Stimulated activated CD4-positive, alpha-beta T cell treated with anti-CD3 and anti-CD28 coated beads, Interleukin-12 subunit alpha, Interleukin-12 subunit beta, amount 100 ng/mL, for 24 hours (primary cell): ENCODE measurements at places on chromosomes 7 and 10.

- DNase-seq, result no peak
These were observed 52.9 kb downstream of the C10orf67 start for GRCh38 chr10:23291551-23292334.

- peak; percentile 17 for DNase-seq
These were observed 458.8 kb downstream of the SORCS1 start for GRCh38 chr10:106705681-106706100.

- DNase-seq, result no peak
These were observed 20.4 kb downstream of the SSMEM1 start for GRCh38 chr7:130227883-130228575.

- no peak for DNase-seq
These were observed 48.3 kb downstream of the COL17A1 start for GRCh38 chr10:104037261-104037951.

- no peak for DNase-seq
These were observed 1086.9 kb downstream of the NRG3 start for GRCh38 chr10:82961864-82962263.

- no peak for DNase-seq
These were observed 135.5 kb downstream of the NRF1 start for GRCh38 chr7:129746857-129747529.

- DNase-seq, result no peak
These were observed 43.4 kb downstream of the GOT1 start for GRCh38 chr10:99387071-99387470.

- no peak for DNase-seq
These were observed 908.3 kb downstream of the KCNMA1 start for GRCh38 chr10:76729346-76729745.

DNA sequence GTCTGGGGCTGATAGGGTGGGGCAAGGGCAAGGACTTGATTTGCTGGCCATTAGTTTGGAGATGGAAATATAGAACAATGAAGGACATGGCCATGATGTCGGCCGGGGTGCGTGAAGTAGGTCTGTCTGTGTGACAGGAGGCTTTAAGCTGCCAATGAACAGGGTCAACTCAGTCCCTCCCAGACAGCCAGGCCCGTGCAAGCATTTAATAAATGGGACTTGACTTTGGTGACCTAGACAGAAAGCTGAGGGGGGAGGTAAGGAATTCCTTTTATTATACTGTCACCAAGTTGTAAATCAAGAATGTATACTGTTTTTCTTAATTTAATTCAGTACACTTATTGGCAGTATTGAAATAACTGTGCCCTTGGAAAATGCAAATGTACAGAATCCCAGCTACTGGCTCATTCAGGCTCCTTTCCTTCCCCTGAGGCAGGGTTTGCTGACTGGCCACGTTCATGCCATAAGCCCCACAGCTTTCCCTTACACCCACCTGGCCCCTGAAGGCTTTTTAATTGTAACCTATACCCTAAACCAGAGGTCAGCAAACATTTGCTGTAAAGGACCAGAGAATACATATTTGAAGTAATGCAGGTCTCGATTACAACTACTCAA lies 87.2 kb downstream of the WIPF3 start:
- no peak for DNase-seq

GRCh38 chr10:4215485-4215884 lies 430.5 kb upstream of the KLF6 start:
- DNase-seq, result no peak

GRCh38 chr10:100812978-100813377 lies 67.6 kb downstream of the PAX2 start:
- no peak for DNase-seq

DNA sequence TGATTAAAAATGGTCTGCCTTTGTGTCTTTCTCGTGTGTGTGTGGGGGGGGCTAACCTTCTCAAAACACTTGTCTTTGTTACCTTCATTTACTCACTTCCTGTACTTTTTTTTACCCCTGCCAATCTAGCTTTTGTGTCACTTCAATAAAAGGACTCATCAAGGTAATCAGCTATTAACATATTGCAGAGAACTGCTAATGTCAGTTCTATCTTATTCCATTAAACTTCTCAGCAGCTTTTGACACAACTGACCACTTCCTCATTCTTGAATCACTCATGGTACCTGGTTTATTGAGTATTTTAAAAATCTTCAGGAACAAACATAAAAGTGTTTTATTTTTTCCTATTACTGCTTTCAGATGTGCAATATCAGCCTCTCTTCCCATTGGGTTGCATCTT lies 59.8 kb downstream of the SLC25A40 start:
- no peak for DNase-seq

GRCh38 chr10:79547973-79548372 lies 12.2 kb downstream of the SFTPA2 start:
- no peak for DNase-seq

DNA sequence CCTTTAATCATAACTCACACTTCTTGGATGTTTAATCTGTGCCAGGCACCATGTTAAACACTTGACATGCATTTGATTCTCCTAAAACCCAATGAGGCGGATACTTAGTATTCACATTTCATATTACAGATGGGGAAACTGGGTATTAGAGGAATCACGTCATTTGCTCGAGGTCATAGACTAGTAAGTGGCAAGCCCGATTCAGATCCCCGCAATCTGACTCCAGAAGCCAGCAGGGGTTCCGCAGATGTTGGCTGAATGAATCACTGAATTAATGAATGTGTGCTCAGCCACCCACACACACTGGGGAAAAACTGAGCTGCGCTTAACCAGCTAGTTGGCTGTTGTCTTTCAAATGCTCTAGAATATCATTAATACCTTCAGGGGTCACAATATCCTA lies 22.5 kb upstream of the ENO4 start:
- no peak for DNase-seq

GRCh38 chr10:14360515-14360914 lies 29.8 kb upstream of the FRMD4A start:
- DNase-seq, result no peak

DNA sequence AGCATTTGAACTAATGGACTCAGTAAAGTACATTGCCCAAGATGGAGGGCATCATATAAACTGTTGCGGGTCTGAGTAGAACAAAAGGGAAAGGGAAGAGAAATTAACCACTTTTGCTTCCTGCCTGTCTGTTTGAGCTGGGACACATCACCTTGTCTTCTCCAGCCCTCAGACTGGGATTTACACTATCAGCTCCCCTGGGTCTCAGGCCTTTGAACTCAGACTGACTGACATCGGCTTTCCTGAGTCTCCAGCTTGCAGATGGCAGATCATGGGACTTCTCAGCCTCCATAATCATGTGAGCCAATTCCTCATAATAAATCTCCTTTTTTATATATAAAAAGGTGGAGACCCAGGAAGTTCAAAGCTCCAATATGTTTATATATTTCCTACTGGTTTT lies 23.0 kb upstream of the WASL start:
- DNase-seq, result no peak

DNA sequence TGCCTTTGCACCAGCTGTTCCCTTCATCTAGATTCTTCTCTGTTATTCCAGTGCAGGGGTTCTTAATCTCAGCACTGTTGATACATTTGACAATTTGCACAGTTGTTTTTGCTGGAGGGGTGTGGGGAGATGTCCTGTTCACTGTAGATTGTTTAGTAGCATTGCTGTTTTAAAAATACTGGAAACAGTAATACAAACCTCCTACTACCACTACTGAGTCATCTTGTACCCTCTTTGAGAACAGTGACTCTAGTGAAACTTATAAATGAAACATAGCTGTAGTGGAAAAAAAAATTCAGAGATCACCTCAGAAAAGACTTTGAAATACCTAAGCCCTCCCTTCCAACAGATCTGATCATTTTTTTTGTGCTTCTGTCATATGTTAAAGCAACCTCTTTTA lies 154.8 kb upstream of the TMEM196 start:
- no peak for DNase-seq

DNA sequence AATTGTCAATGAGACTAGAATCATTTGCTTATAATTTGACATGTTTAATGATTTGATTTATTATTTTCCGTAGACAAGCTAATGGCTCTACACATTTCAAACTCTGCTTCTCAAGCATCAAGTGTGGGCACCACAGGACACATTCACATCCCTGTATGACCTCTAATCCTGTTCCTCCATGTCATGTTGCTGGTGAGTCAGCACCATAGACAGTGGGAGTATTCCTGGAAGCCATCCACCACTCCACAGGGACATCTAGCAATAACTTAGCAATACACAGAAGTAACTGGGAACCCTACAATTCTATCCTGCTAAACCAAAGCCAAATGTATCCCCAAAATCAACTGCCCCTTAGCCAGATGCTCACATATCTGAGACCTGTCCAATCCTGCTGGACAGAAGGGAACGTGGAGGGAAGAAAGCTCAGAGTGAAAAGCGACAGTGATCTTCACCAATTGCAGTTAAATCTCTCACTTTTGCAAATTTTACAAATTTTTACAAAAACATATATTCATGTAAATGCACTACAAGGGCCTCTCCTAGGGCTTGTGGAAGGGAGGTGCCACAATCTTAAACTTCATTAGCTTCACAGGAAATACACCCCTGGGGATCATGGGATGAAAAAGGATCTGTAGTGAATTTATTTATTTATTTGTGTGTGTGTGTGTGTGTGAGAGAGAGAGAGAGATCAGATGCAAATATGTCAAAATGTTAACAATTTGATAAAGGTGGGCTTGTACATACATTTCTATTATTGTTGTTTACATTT lies 126.5 kb downstream of the GFRA1 start:
- DNase-seq, result no peak

GRCh38 chr10:61662794-61663259 lies at the start of gene CABCOCO1:
Gene CABCOCO1 (plus strand): TSS chr10:61662929. CDS start chr10:61662973, 44 bp downstream.
- DNase-seq, result no peak

- no peak for DNase-seq
These were observed 63.0 kb downstream of the AOAH start for GRCh38 chr7:36661135-36661840.

- DNase-seq, result no peak
These were observed 24.1 kb downstream of the FZD1 start for GRCh38 chr7:91288208-91288824.

DNA sequence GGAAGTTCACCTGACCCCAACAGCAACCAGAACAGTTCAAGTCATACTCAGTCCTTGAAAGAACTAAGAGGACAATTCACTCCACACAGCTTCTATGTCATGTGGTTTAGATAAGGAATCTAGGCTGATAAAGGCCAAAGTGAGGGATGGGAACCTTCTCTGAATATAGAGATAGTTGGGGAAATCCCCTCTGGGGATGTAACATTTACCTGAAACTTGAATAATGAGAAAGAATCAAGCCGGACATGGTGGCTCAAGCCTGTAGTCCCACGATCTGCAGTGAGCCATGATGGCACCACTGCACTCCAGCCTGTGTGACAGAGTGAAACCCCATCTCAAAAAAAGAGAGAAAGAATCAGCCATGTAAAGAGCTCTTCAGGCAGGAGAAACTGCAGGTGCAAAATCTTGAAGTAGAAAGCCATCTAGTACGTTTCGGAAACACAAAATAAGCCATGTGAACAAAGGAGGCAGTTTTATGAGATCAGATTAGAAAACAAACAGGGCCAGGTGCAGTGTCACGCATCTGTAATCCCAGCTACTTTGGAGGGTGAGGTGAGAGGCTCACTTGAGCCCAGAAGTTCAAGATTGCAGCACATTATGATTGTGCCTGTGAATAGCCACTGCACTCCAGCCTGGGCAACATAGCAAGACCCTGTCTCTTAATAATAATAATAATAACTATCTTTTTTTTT lies 4.5 kb upstream of the DNMBP start:
- DNase-seq, result no peak

- no peak for DNase-seq
These were observed 187.5 kb upstream of the NFE2L3 start for GRCh38 chr7:25964483-25964991.

DNA sequence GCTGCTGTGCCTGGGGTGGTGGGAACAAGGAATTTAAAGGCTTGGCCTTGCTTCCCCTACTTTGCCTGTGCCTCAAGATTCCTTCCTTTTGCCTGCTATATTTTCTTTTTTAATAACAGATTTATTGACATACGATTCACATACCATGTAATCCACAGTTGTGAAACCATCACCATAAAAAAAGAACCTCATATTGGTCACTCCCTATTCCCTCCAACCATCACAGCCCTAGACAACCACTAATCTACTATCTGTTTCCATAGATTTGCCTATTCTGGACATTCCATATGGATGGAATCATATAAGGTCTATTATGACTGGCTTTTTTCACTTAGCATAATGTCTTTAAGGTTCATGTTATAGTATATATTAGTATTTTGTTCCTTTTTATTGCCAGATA lies 59.3 kb upstream of the TRIM8 start:
- no peak for DNase-seq

- no peak for DNase-seq
These were observed 17.3 kb upstream of the ADRB1 start for GRCh38 chr10:114026189-114027040.

GRCh38 chr7:107951896-107952295 lies 51.1 kb downstream of the LAMB1 start:
- DNase-seq, result no peak
